Hepatic stellate cell (primary cell): ENCODE measurements at places on chromosomes 16 and 17.

DNA sequence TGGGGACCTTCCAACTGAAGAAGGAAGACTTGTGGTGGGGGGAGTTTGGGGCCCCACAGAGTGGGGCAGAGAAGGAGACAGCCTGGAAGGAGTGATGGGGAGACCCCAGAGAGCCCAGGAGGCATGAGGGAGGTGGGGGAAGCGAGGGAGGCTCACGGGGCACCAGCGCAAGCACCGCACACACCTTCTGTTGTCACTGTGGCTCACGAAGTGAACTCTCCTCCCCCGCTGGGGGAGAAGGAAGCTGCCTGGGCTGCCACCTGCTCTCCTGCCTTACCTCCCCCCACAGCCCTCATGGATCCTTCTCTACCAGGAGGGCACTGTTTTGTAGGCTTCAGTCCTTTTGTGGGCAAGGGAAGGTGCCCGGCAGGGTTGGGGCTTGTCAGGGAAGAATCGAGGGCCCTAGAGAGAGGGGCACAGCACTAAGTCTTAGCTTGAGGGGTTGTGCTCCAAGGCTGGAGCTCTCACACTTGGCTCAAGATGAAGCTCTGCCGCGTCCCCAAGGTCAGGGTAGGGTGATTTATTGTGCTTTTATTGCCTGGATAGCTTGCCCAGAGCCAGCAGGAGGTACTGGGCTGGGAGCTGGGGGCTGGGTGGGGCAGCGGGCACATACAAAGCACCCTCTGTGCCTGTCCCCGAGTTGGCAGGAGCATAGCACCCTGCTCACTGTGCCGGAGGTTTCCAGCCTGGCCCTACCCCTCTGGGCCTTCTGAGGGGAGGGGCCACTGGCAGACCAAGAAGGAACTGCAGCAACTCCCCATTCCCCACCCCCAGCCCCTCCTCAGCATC, 4.6 kb upstream of the STARD3 start:
- DNase-seq, result no peak

GRCh38 chr16:85988723-85989313, 89.9 kb downstream of the IRF8 start:
- DNase-seq, result no peak

DNA sequence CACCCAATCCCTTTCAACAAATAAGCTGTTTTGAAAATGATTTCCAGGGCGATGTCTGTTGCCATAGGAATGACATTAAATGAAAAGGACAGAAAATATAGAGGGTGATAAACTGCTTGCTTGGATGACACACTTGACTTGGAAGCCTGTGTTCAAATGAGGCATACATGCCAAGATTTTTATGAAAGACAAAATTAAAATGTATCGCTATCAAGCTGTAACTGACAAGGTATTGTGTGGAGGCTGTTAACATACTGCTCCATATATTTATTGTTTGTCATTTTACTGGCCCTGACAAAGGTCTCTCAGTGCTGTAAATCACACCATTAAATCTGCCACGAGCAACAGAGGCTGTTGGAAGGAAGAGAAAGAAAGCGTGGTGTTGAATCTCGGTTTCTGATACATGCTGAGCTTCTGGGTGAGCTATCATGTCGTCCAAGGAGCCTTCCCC, 456.2 kb upstream of the SALL1 start:
- DNase-seq, result no peak

GRCh38 chr17:82889496-82890338, 49.9 kb upstream of the ZNF750 start:
- no peak for DNase-seq

DNA sequence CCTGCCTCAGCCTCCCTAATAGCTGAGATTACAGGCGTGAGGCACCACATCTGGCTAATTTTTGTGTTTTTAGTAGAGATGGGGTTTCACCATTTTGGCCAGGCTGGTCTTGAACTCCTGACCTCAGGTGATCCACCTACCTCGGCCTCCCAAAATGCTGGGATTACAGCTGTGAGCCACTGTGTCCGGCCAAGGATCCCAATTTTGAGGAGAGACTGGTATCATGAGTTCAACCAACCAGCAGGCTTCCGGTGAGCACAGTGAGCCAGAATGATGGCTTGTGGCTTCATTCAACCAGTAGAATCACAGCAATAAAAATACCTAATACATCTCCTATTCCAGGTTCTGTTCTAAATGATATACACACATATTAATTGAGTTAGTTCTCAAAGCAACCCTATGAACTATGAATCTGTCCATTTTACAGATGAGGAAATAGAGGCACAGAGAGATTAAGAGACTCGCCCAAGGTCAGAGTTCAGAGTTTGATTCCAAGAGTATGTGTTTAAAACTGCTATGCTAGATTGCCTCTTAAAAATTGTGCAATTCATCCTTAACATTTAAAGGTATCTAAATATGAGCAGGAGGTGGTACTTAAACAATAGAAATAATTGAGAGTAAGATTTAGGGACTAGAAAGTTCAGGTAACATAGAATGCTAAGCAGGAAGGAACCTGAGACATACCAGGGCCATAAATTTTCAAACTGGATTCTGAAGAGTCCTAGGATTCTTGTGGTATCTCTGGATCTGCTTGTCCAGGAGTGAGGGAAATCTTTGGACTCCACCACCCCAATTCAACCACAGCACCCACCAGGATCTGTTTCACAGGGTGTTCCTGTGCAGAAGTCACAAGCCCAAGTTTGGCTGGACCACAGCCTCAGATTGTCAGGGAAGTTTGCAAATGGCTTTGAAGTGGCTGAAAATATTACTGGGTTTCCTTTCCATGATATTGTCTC, 25.1 kb downstream of the CCDC42 start:
- no peak for DNase-seq

- peak; percentile 41 for DNase-seq
These were observed 14.4 kb downstream of the TTC19 start for GRCh38 chr17:16013943-16014407.
